ENCODE measurements at places on chromosomes 1 and 21.

DNA sequence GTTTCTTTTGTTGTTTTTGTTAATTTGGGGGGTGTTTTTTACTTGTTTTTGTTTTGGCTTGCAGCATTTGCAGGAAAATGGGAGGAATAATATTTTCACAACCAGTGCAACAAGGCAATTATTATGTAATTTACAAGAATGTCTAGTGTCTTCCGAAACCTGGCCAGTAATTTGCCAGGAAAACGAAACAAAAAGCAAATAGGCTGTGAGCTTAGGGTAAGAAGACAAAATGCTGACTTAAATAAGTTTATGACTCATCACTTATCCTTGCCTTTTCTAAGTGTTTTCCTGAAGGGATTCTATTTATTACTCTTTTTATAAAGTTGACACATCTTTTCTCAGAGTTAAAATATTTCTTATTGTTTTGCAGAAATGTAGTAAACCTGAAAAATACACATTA lies 49.8 kb downstream of the KCNT2 start:
- DNase-seq = no peak

- DNase-seq = no peak
Measured at GRCh38 chr1:116131866-116132605, 20.8 kb downstream of the MAB21L3 start.

GRCh38 chr1:59215766-59216291 lies 81.1 kb upstream of the FGGY start:
- no peak for DNase-seq

- no peak for DNase-seq
Measured at GRCh38 chr1:207334337-207334736, 12.9 kb downstream of the CD55 start.

GRCh38 chr1:100445565-100445964 lies 92.4 kb upstream of the GPR88 start:
- peak; percentile 54 for DNase-seq

DNA sequence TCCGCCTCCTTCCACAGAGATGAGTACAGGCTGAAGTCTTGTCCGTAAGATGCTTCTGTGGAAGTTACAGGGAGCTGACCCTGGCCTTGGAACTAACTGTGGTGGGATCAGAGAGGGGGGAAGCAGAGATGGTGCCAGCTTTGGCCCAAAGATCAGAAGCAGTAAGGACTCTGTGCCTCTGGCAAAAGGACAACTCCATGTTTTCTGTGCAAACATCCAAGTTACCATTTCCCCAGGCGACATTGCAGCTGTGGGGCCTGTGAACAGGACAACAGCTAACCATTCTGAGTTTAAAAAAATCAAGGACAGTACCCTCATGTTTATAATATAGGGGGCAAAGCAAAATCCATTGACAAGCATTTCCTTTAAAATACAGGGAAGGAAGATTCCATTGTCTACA lies 38.4 kb downstream of the TEX35 start:
- DNase-seq = no peak

Measured in activated naive CD4-positive, alpha-beta T cell treated with anti-CD3 and anti-CD28 coated beads, Interleukin-2, amount 10 ng/mL, durations not matched to agents 7 days and 5 days (primary cell).